ENCODE measurements at places on chromosomes 6 and 20.

DNA sequence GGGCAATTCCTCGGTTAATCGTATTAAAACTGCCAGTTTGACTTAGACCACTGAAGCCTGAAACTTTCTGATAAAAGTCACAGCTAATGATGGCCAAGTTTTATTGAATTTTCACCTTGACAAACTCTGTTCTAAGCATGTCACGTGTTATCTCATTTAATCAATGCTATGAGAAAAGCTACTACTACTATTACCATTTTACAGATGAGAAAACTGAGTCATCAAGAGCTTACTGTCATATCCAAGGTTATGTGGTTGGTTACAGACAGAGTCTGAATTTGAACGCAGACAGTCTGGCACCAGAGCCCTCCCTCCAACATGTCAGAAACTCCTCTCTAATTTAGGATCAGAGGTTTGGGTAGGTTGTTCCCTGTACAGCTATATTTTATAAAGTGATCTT is 4.3 kb downstream of the FAXC start:
- no peak for DNase-seq

GRCh38 chr6:17688481-17688880 is 18.2 kb downstream of the NUP153 start:
- no peak for DNase-seq

GRCh38 chr6:114816678-114817077 is 473.9 kb upstream of the HS3ST5 start:
- DNase-seq: no peak

GRCh38 chr20:52823303-52823702 is 148.9 kb upstream of the TSHZ2 start:
- DNase-seq: no peak

DNA sequence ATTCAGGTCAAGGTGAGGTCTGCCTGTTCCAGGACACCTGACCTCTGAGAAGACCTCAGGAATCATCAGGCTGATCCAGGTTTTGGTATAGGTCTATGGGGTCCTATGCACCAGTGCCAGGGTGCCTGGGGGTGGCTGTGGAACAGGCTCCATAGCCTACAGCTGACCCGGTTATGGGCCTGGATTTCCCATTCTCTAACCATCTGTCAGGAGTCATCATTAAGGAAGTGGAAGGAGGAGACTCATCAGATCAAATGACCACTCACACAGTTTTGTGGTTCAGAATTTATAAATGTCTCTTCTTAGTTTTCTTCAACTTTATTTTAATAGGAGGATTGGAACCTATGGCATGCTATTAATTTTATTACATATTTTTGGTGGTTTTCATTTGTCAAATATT is 14.8 kb downstream of the PLA2G7 start:
- no peak for DNase-seq

DNA sequence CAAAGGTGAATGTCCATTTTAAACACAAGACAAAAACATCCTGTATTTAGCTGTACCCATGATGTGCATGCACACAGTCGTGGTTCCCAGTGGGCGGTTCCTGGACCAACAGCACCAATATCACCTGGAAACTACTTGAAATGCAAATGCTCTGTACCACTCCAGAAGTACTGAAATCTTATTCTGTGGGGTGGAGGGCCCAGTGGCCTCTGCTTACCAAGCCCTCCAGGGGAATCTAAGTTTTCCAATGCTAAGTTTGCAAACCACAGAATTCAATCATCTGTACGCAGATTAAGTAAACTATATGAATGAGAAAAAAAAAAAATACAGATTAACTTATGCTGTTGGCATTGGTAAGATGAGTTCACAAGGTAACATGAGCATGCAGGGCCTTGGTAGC is 14.1 kb downstream of the TRMT6 start:
- no peak for DNase-seq

GRCh38 chr6:100472674-100473073 is 8.0 kb upstream of the SIM1 start:
- no peak for DNase-seq

DNA sequence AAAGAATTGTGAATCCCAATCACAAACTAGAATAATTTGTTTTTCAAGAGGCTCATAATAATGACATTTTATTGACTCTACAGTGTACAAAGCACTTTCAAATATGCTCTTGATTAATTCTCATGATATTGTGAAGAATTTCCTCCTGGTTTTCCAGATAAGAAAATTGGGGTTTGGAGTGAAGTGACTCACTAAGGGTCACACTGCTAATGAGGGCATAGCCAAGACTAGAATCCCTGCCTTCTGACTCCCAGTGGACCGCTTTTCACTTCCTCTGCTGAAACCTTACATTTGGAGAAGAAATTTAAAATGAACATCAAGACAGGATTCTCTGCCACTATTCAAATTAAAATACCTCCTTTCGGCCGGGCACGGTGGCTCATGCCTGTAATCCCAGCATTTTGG is 38.3 kb upstream of the LTV1 start:
- no peak for DNase-seq

- no peak for DNase-seq
These were observed 211.5 kb upstream of the FOXA2 start for GRCh38 chr20:22795871-22796270.

DNA sequence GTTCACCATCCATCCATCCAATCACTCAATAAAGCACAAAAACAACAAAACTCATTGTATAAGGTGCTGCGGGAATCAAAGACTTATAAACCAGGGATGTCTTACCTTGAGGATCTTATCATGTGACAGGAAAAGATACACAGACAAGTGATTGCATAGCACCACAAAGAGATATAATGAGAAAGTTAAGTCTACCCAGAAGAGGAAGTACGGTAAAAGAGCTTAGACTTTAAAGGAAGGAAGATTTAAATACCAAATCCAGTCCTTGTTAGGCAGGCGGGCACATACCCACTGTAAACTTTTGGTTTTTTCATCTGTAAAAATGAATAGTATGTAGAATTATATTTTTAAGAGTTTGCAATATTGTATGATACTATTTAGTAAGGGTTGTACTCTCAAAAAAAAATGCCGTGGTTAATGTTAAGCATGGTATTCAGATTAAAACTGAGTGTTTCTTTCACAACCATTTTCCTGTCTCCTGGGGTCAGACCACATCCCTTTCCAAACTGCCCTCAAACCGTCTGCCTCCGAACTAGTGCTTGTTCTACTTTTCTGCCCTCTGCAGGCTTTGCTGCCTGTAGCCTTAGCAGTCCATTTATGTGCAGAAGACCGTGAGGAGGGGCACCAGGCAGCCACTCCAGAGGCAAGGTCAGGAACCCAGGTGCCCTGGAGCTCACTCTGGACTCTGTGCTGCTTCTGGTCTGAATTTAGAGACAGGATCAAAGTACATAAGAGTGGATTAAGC is 179.5 kb upstream of the SYNDIG1 start:
- no peak for DNase-seq

DNA sequence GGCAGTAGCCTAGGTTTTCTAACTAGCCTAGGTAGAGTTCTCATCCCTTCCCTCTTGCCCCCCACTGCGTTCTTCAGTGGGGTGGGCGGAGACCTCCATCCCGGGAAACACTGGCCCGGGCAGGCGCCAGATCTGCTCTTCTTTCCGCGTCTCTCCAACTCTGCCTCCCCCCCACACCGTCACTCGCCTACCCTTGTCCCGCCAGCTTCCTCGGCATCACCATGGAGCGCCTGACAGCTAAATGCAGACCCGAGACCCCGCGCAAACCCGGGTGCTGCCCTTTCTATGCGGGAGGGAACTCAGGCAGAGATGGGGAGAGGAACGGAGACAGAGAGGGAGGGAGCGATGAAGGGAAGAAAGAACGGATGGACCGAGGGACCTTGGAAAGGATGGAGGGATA is 1494.8 kb upstream of the DEFB115 start:
- DNase-seq: no peak

GRCh38 chr6:112639391-112639831 is 292.3 kb downstream of the RFPL4B start:
- DNase-seq: no peak

GRCh38 chr6:127539272-127539671 is 20.1 kb upstream of the MTCL3 start:
- no peak for DNase-seq

GRCh38 chr6:7479801-7480266 is 61.6 kb upstream of the DSP start:
- DNase-seq: no peak

DNA sequence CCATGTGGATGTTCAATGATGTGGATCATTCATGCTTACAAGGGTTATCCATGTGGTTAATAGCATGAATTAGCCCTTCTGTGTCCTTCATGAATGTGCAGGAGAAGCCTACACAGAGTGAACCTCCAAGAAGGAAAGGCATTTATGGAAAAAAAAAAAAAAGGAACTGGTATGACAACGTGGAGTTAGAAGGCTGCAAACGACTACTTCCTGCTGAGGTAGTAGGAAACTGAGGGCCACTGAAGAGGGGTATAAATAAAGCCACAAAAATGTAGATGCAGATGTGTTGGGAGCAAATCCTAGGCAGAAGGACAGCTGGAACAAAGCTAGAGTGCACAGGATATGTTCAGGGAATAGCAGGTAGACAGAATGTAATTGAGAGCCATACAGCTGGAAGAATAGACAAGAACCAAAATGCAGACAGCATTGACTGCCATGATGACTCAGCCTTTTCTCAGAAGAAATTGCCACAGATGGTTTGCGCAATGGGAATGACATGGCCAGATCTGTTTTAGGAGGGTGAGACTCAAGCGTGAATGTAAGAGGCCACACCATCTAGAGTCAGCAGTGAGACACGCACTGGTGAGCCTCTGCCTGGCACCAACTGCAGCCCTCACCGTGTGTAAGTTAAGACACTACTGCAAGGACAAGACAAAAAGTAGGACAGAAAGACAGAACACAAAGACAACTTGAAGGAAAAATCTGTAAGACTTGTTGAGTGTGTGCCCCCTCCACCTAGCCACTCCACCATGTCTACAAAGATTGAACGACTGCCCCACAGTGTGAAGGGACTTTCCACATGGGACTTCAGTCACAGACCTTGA is 79.8 kb downstream of the KIF13A start:
- no peak for DNase-seq

DNA sequence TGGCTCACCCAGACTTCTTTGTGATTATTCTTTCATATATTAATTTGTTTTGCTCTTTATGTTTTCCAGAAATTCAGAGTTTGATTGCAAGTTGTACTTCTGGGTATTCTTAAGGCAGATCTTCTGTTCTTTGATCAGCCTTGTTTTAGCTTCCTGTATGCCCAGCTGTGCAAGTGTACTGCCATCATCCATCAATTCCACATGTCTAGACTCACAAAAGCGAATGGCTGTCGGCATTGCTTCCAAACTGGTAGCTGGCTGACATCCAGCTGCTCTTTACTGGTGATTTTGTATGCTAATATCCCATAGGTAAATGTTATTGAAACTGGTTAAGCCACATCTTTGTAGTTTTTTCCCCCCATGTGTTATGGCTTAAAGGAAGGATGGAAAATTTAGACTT is 1084.8 kb upstream of the CITED2 start:
- DNase-seq: no peak

GRCh38 chr20:45111799-45112471 is 3.0 kb downstream of the WFDC5 start:
- no peak for DNase-seq

DNA sequence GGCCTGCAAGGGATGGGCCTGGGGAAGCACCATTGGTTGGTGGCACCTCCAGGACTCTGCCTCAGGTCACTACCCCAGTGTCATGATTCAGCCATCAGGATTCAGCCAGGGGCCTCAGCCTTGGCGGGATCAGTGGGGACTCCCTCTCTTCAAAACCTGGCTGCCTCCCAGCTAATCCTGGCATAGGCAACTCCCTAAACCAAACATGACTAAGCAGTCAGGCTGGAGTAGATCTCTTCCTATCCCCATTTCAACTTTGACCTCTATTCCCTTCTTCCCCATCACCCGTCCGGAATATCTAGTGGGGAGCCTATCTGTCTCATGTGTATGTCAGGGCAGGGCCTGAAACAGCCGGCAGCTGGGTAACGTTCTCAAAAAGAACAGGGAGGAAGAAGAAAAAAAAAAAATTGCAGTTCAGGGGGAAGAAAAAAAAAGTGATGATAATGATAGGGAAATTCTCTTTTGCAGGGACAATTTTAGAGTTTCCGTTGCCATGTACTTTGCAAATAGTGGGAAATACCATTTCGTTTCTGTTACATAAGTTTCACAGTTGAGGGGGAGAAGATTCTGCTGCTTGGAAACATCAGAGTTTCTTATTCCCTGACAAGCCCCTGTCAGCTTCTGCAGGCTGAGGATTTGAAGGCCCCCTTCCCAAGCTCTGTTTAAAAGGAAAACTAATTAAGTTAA is 4.1 kb upstream of the PREX1 start:
- no peak for DNase-seq

- no peak for DNase-seq
These were observed 985.2 kb downstream of the EYS start for GRCh38 chr6:64721865-64722264.

- DNase-seq: no peak
These were observed 730.9 kb upstream of the GJE1 start for GRCh38 chr6:141401851-141402250.

GRCh38 chr20:56676001-56676400 is 46.9 kb downstream of the TFAP2C start:
- DNase-seq: no peak

DNA sequence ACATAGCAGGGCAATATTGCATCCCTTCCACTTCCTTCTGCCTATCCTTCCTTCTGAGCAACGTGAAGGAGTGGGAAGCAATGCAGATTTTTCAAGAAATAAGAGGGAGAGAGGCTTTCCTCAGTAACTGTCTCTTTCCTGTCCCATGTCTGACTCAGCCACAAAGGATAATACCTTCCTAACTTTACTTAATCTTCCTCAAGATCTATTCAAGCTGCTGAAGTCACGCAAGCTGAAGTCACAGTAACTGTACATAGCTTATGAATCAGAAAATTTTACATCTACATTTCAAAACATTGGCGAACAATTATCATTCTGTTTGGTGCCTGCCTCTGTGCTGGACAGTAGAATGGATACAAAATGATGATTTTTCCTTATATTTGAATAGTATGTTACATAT is 86.4 kb upstream of the POU3F2 start:
- DNase-seq: no peak

DNA sequence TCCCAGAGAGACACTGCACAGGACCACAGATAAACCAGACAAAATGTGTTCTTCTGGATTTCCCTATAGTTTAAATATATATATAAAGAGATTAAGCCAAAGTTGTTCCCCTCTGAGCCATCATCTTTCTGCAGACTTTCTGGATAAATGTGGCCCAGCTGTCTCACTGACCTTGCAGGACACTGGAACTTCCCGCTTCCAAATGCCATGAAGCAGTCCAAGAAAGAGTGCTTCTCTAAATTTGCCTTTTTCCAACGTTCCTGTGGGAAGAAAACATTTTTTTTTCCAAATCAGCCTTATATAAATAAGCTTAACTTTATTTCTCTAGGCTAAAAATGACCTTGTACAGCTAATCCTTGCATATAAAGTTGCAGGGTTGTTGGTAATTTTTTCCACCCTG is 65.7 kb downstream of the CYP39A1 start:
- no peak for DNase-seq

DNA sequence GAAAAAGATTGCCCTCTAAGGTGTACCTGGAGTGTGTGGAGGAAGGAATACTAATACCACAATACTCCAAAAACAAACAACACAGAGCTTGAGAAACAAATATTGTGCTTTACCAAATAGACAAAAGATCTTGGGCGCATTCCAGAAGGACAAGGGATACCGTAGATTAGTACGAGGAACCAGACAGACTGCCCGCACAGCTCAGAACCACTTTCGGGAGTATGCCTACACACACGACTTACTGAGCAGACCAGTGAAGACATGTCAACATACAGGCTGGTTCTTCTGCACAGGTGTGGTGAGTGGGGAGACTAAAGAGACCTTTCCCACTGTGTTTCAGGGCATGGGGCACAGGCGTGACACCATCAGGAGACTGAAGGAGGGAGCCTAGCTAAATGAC is 15.8 kb upstream of the FOXQ1 start:
- DNase-seq: no peak

GRCh38 chr6:33276864-33277662 is at the start of gene B3GALT4:
Gene B3GALT4, plus strand, starts transcription at chr6:33277123. Its CDS starts 297 bp downstream, at chr6:33277420.
- DNase-seq: no peak

All from GM19239 (cell line).